ENCODE measurements at places on chromosomes 2 and 18.
A peak's percentile ranks its signal among the peaks of the same experiment; 100 is the strongest.

- no peak for DNase-seq
Observed at GRCh38 chr2:109562421-109562820, 51.3 kb downstream of the SEPTIN10 start.

DNA sequence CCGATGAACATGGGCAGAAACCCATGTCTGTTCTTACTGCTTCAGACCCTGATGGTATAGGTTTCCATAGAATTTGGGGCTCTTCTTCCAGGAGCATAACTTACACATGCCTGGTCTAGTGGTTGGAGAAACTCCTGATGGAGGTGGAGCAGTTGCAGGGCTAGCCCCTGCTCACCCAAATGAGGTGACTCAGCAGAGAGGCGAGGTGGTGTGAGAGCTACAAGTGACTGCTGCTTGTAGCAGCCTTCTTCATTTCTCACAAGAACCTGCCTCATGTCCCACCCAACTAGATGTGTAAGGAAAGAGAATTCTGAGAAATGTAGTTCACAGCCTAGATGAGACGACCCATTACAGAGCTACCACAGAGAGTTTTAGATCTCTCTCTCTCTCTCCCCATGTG is 105.3 kb downstream of the ZNF407 start:
- DNase-seq: no peak

DNA sequence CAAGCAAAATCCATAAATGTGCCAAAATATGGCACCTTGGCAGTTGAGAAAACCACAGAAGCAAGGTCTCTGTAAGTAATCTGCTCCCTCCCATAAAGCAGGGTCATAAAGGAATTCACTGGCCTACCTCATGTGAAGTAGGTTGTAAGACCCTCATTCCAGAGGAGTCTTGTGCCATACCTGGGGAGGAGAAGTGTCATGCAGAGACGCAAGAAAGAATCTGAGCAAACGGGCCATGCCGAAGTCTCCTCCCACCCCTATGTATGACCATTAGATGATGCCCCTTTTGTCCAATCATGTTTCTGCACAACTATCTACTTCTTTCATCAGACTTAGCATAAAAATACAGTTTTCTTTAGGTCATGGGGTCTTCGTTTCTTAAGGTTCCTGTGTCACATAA is 14.6 kb downstream of the NMUR1 start:
- DNase-seq: no peak

- DNase-seq: no peak
Observed at GRCh38 chr2:46656640-46657039, 177.3 kb downstream of the TMEM247 start.

DNA sequence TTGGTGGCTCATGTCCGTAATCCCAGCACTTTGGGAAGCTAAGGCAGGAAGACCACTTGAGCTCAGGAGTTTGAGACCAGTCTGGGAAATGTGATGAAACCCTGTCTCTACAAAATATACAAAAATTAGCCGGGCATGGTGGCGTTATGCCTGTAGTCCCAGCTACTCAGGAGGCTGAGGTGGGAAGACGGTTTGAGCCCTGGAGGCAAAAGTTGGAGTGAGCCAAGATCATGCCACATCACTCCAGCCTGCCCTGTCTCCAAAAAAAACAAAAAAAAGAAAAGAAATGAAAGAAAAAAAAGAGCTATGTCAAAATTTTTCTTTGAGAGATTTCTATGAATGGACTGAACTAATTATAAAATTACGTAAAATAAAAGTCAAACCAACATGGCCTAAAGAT is 34.7 kb downstream of the ROCK2 start:
- no peak for DNase-seq

DNA sequence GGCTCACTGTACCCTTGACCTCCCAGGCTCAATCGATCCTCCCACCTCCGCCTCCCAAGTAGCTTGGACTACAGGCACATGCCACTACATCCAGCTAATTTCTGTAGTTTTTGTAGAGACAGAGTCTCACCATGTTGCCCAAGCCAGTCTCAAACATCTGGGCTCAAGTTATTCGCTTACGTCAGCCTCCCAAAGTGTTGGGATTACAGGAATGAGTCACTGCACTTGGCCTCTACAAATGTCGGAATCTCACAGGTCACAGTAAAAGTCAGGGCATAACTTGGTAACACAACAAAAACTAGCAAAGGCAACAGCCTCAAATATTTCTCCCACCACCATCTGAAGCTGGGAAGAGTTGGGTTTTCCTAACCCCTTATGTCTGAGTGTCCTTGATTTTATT is 25.3 kb downstream of the SCG2 start:
- DNase-seq: peak; percentile 89

- no peak for DNase-seq
Observed at GRCh38 chr18:2197946-2198345, 373.4 kb downstream of the METTL4 start.

- no peak for DNase-seq
Observed at GRCh38 chr2:177889818-177890460, 182.6 kb downstream of the PDE11A start.

DNA sequence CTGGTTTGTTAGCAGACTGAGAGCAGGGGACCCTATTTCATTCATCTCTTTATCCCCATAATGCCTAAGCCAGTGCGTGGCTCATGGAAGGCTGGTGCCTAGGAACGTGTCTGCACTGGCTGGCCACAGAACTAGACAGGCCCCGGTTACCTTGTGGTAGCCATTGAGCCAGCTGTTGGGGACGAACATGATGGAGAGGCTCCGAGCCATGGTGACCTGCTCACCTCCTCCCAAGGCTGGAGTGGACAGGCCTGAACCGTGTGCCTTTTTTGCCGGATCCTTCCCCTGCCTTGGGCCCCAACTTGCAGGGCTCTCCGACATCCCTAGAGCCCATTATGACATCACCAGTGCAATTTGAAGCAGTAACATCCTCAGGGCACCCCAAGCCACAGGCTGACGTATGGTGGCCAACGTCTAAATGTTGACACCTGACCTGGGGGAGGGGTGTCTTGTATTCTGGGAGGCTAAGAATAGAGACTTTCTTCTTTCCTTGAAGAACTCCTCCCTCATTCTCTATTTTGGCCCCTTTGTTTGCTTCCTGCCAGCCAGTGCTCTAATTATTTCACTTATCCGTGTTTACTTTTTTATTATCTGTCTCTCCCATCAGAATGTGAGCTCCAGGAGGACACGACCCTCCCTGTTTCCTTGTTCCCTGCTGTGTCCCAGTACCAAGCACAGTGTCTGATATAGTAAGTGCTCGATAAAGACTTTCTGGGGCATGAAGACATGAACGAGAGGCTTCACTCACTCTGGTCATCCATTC is 12.2 kb upstream of the DNPEP start:
- no peak for DNase-seq

DNA sequence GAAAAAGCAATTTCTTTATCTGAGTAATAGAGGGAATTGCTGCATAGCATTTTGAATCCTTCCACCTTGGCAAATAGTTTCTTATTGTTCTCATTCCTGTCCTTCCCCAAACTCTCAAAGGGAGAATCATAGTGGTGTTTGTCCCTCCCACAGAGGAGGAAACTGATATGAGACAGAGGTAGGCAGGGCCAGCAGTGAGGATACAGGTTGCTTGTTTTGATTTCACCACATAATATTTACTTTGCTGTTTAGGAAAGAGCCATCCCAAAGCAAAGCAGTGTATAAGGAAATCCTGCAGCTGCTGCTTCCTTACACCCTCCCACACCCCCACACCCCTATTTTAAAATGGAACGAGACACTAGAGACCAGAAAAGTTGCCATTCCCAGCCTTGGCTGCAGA is 195.3 kb downstream of the SETBP1 start:
- DNase-seq: no peak

DNA sequence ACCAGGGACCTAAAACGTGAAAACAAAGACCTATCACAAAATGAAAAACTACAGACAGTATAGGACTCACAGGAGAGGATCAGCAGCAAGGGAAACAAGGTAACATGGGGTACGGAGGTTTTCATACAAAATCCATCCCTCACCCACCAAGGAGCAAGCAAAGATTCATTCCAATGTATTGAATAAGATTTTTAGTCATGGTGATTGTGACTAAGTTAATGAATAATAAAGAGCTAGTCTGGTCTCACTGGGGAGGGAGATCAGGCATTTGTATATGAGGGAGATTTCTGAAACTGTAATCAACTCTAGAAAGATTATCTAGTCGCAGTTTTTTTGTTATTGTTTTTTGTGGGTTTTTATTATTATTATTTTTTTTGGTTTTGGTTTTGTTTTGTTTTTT is 336.5 kb upstream of the MMADHC start:
- DNase-seq: no peak

- peak; percentile 55 for DNase-seq
Observed at GRCh38 chr2:54899576-54900200, 150.6 kb downstream of the RTN4 start.

GRCh38 chr2:98294711-98295110 is 51.5 kb upstream of the CNGA3 start:
- DNase-seq: no peak

DNA sequence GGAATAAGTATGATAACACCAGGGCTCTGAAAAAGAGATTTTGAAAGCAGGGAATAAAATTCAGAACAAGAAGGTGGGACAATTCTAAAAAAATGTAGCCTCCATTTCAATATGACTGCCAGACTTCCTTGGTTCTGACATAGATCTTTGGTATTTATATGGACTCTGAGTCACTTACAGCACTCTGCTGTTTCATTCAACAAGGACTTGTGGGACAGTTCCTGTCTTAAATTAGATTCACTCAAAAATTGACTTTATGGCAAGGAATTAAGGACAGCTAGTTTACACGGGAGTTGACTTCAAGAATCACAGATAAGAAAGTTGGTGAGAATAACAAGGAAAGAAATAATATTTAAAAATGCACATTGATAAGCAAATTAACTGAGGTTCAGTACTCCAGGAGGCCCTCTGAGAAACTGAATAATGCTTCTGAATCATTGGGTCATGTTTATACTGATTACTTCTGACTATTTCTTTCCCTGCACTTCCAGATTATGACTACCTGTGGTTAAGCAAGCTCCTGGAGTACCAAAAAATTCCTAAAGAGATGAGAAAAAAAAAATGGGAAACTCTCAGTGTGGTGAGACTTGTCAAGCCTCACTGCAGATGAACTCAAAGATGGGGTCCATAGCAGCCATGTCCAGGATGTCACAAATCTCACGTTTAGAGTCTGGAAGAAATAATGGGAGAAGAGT is 828.3 kb upstream of the PIK3C3 start:
- peak; percentile 17 for DNase-seq

DNA sequence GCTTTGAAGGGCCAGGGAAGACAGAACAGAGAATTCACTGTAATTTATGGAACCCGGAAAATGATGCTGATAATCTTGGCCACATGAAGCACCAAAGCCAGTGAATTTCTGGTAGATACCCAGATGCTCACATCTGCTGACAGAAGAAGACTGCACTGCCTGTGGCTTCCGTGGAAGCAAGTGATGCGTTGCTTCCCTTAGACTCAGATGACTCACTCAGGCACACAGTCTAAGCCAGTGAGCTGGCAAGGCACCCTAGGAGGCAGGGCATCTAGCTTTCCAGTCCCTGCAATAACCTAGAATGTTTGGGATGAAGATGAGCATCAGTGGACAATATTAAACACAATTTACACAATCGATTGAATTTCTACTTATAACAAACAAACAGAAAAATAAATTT is 284.7 kb downstream of the CMPK2 start:
- peak; percentile 11 for DNase-seq

- no peak for DNase-seq
Observed at GRCh38 chr2:174350018-174350417, 15.3 kb downstream of the SP9 start.

GRCh38 chr2:71006955-71007799 is 12.5 kb upstream of the TEX261 start:
- no peak for DNase-seq

Measured in AG09309 (cell line).